ENCODE measurements at places on chromosomes 5 and 9.
A peak's percentile ranks its signal among the peaks of the same experiment; 100 is the strongest.

GRCh38 chr5:154084062-154084639 is 45.4 kb downstream of the MFAP3 start:
- no peak for DNase-seq

- DNase-seq, result no peak
Observed at GRCh38 chr5:159210210-159210661, 883 bp upstream of the RNF145 start.

- DNase-seq, result no peak
Observed at GRCh38 chr5:30928956-30929355, 264.5 kb upstream of the CDH6 start.

DNA sequence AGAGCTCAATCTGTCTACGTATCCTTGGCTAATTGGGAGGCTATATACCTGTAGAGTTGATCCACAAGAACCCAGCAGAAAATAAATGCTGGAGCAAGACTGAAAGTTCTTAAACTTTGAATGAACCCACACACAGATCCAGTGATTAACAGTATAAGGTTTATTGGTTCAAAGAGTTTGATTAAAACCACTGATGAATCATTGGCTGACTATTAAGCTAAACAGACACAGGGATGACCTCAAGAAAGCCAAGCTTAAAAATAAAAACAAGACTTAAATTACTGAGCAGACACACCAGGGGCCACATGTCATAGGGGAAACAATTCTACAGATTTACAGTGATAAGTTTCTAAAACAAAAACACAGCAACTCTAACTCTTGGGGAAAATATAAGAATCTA is 163.6 kb downstream of the SPATA31D1 start:
- DNase-seq, result no peak

DNA sequence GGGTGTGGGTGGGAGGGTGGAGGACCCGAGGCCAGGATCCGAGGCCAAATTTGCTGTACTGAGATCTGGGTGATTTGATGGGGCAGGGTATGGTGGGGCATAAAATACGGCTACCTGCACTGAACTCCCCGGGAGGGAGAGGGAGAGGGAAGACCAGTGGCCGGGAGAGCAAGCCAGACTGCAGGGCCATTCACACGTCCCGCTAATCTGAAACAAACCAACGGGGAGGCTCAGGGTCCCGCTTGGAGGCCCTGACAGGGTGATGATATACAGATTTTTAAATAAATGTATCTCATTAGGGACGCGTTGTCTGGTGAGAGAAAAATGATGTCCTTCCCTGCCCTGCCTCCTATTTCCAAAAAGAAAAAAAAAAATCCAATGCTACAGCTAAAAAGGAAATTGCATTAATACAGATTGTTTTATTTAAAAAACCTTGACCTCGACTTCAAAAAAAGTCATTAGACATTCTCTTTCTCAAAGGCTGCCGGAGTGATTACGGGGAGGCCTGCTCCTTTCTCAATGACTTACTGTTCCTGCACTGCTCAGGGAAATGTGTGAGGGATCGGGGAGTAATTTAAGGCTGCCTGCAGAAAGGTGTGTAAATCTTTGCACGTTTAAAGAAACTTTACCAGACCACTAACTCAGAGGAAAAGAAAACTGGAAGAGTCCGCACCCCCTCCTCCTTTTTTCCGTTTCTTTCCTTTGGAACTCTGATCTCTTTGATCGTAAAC is 11.5 kb upstream of the PRRX2 start:
- DNase-seq, result no peak

DNA sequence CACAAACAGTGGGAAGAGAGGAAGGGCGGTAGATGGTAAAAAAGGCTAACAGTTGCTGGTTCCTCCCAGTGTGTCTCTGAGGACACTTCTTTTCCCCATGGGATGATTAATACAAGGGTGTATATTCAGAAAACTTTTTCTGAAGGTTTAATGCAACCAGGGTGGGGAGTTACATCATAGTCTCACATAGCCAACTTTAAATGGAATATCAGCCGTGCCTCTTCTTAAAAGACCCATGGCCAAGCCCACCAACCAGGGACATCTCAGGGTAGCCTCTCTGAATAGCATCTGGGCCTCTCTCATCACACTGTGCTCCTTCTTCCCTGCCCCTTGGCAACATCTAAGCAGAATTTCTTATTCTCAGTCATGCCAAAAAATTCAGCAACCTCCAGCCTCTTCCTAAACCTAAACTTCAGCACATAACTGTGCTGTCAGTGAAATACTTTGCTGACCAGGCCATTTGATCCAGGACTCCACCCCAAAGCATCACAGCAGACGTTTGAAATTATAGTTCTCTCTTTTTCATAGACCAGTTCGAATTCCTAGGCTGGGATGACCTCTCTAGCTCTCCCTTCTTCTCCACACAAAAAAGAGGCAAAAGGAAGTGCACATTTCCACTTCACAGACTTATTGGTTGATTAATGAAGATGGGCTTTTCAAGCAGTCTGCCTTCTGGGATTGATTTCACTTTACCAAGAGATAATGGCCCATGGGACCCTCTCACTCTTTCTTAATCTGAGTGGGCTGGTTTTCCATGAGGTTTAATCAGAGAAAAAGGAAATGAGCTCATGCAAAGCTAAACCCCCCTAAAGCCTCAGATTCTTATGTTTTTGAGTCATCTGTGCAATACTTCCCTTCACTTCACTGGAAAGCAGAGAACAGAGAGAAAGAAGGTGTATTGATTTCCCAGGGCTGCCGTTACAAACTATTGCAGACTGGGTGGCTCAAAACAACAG is 85.1 kb upstream of the RAI14 start:
- peak; percentile 74 for DNase-seq
